ENCODE measurements at places on chromosomes 2 and 18. TPM values are rescaled to one million over a fixed set of nuclear protein-coding genes. Genes with fewer than 3 reads are reported as not detected.

Gene FMNL2
- 173 TPM for polyA plus RNA-seq

Gene AKAIN1
- polyA plus RNA-seq: 2.2 TPM

Gene CIB4
- polyA plus RNA-seq: 0.27 TPM

Gene ABHD1
- polyA plus RNA-seq: 2.5 TPM

Gene MC5R
- polyA plus RNA-seq: 0.40 TPM

Gene IL1RL2
- polyA plus RNA-seq: 0.84 TPM

Gene CAD
- 38.7 TPM for polyA plus RNA-seq

Gene CFAP210
- polyA plus RNA-seq: 4.0 TPM

Gene MRO
- polyA plus RNA-seq: 7.1 TPM

Gene KLHL14
- 10.0 TPM for polyA plus RNA-seq
